ENCODE measurements at places on chromosomes 4 and X.

DNA sequence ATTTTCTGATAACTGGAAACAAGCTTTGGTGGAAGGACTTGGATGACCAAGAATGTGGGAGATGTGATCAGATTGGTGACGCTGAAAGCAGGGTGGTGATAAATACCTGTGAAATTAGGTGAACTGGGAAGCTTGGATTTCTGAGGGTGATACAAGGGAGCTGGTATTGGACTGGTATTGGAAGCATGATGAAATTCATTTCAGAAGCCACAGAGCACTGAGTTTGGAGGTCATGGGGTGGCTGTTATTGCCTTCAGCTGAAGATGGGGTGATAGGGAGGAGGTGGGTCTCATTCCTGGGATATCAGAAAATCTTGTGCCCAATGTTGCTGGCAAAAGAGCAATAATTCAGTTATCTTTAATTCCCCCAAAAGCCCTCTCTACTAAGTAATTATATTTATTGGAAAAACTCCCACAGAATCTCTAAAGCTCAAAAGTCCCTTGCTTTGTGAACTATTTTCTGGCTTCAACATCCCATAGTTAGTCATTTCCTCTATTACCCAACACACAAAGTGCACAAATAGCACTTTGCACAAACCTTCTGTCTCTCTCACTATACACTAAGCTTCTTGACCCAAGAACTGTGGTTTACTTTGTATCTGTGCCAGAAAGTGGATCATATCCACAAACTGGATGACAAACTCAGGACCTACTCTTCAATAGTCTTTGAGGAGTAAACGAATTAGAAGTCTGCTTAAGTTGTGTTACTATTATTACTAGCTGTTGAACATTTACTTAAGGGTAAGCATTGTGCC is 23.1 kb upstream of the CAMK2D start:
- DNase-seq, result no peak

DNA sequence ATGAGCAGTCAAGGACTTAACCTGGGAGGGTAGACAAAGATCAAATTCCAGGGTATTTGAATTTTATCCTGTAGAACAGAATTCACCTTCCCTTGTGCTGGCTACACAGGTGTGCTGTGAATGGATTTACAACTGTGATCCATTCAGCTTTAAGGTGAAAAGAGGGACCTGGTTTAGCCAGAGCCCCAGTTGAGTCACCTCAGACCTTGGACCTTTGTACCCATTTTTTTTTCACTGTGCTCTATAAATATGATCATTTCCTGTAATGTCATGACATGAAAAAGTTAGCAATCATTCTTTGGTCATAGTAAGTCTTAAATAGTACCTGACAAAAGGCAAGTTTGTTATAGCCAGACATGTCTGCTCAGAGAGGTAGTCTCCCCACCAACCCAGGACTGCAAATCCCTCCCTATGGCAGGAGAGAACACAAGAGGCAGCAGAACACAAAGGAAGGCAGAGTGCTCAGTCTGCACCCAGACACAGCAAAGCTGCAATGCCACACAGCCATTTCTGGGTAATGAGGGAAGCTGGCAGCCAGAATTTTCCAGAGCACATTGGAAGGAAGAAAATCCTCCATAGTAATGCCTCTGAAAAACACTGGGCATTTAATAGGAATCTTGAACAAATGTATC is 77.9 kb downstream of the CXXC4 start:
- no peak for DNase-seq

DNA sequence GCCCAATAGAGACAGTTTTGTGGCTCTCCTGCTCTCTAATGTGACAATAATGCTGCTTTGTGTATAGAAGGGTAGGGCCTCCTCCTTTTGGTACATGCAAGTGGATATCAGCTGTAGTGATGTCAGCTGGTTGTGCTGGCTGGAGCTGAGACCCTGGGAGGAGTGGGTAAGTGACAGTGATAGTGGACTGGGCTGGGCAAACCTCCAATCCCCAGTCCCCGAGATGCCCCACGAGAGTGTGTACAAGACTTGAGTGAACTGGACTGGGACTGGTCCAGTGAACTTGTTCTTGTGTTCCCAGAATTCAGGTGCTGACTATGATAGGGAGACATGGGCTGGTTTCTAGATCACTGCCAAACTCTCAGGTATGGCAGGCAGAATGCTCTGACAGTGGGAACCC is 583.6 kb upstream of the PCDH10 start:
- no peak for DNase-seq

GRCh38 chrX:71175531-71175930 is 30.9 kb downstream of the NLGN3 start:
- DNase-seq, result no peak

All from NCI-H187 (cell line).